Caki2 (cell line): ENCODE measurements at places on chromosomes 11 and 22. TPM values are rescaled to one million over a fixed set of nuclear protein-coding genes. Genes with fewer than 3 reads are reported as not detected.
A peak's percentile ranks its signal among the peaks of the same experiment; 100 is the strongest.

SLC1A2 gene
- not detected in 2 replicates for total RNA-seq

TRPC6 gene
- not detected in 2 replicates for total RNA-seq

SEC14L2 gene
- total RNA-seq = 10.6 and 12.9 TPM in 2 replicates

A4GALT gene
- 5.6 and 8.3 TPM in 2 replicates for total RNA-seq

SAA1 gene
- 0.67 and 4.8 TPM in 2 replicates for total RNA-seq

GRM5 gene
- total RNA-seq = 0.06 and 0.20 TPM in 2 replicates

POTEH gene
- total RNA-seq = not detected in 2 replicates

DEUP1 gene
- not detected in 2 replicates for total RNA-seq

CHADL gene
- not detected in 2 replicates for total RNA-seq

IRAG1 gene
- 0.23 and 0.30 TPM in 2 replicates for total RNA-seq

DNA sequence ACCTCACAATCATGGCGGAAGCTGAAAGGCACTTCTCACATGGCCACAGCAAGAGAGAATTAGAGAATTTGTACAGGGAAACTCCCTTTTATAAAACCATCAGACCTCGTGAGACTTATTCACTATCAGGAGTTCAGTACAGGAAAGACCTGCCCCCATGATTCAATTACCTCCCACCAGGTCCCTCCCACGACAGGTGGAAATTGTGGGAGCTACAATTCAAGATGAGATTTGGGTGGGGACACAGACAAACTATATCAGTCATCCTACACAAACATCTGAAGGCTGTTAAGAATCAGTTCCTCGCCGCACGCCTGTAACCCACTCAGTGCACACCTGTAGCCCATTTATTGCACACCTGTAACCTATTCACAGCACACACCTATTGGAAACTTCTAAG lies 39.8 kb downstream of the CHST1 start:
- no peak for DNase-seq

DNA sequence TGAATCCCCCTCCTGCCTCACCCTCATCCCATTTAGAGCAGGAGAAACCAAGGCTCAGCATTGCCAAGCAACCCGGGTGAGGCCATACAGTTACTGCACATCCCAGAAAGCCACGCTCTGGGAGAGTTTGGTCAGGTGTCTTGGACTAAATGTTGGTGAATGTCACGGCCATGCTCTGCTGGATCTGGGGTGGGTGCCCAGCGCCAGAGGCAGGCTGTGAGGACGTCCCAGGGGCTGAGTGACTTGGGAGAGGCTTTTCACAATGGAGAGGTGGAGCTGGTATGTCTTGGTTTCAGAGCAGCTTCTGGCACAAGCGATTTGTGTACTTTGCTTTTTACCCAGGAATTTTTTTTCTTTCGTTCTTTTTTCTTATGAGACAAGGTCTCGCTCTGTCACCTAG lies 6.6 kb downstream of the SERHL2 start:
- no peak for DNase-seq

- DNase-seq = no peak
Observed at GRCh38 chr11:133337951-133338418, 194.3 kb downstream of the OPCML start.

DNA sequence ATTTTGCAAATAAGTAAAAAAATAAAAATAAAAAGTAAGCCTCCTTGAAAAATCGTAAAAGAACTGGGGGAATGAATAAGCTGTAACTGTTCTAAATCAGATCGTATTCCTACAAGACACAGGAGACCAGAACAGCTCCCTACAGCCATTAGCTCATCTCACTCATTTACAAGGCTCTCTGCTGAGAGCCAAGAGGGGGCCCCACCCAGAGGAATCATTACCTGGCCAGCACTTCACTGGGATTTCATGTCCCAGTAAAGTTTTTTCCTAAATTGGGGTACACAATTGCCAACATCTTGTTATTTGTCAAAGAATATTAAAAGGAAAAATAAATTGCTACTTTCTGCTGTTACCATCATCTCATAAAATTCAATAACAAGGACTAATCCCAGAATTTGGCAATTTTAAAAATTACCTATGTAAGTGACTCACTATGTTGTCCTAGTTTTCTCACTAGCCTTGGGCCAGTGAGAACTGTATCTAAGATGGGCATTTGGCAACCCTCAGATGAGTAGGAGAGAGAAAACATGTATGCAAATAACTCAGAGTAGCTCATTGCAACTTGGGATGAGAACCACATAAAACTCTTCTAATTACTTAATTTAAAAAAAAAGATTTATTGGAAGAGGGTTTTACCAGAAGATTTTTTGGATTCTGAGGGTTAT lies 18.4 kb upstream of the SMTN start:
- no peak for DNase-seq

- no peak for DNase-seq
Observed at GRCh38 chr11:61026121-61027031, 54.9 kb downstream of the CD6 start.

DNA sequence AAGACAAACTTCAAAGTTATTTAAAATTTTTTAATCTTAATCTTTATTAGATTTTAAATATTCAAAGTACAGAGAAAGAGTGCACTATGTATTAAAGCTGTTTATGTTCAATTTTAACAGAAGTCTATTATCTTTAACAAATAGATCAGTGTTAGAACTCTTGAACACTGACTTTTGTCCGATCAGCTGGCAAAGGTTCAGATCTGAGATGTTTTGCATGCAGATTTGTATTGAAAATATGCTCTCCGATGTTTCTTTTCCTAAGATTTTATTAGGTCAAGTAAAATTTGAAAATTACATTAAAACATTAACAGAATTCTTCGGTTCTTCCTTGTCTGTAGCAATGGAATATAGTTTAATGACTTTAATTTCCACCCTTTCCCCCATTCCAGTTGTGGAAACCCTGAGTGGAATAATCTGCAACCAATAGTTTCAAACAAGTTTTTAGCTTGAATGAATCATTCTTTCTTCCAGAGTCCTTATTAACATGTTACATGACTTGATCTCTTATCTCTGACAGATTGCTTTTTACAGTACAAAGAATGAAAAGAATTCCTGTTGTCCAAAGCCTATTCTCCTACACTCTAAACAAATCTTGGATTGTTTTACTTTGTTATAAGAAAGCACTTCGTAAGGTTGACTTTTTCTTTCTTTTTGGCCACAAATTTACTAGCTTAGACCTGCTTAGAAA lies 11.4 kb upstream of the TCP11L1 start:
- DNase-seq = no peak

DNA sequence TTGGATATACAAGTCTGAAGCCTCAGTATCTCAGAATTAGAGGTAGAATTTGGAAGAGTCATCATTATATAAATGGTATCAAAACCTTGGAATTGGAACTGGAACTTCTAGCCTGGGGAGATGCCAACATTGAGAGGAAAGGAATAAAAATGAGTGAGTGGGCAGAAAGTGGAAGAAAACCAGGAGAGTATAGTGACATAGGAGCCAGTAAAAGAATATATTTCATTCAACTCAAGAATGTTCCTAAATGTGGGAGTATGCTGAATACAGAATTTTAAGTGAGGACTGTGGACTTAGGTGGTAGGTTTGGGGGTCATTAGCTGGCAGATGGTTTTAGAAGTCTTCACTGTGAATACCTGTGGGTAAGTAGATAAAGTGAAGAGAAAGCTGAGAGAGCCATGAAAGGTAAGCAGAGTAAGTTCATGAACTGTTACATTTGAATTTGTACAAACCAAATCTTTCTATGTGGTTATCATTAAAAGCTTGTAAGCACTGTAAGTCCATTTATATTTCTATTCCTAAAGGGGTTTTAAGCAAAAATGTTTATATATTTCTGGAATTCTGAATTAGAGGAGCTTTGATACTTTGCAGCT lies 60.2 kb downstream of the PDHX start:
- no peak for DNase-seq

DNA sequence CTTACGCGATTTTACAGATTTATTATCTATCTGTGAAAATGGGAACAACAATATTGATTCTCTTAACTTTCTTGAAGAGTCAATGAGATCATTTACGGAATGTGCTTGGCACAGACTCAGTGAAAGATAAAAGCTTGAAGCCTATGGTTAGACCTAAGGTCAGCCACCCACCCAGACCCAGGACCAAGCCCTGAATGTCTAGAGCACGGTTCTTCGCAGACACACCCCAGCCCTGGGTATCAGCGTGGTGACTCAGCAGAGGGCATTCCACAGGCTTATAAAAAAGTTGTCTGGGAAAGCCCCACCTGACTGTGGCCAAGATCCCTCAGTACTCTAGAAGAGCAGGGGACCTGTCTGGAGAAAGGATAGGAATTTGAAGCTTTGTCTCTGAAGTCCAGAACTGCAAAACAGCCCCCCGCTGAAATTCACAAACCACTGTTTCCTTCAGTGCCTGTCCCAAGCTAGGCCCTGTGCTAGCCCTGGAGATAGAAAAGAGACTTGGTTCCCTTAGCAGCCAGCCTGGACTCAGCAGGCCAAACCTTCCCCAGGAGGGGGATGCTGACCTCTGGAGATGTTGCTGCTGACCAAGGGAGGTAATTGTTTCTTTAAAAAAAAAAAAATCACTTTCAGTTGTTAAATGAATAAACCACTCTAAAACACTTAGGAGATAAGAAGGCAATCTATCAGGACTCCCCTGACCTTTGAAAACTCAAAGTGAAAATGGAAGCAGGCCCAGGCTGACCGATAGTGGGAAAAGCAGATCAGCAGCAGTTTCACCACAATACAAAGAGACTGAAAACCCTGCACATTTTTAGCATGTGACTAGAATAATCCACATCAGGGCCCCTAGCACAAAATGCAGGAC lies 114.0 kb downstream of the ABTB2 start:
- peak; percentile 86 for DNase-seq

DNA sequence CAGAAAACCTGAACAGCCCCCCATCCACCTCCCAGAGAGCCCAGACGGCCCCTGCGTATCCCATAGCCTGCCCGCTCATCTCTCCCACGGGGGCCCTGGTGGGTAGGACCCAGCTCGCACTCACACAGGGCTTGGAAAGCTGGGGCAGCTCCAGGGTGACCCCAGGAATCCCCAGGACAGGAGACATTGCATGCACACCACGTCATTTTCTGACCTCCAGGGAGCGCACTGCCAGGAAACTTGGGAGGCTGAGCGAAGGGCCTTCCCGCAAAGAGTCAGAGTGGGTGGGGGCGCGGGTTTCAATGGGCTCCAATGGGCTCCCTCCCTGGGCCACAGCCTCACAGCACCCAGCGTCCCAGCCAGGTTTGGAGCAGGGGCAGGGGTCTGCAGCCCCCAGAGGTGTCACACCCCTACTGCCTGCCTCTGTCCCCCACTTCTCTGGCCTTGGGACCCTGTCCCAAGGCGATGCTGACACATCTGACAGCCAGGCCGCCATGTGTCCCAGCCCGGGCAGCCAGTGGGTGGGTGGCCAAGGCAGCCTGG lies 8.2 kb upstream of the SYT8 start:
- no peak for DNase-seq

DNA sequence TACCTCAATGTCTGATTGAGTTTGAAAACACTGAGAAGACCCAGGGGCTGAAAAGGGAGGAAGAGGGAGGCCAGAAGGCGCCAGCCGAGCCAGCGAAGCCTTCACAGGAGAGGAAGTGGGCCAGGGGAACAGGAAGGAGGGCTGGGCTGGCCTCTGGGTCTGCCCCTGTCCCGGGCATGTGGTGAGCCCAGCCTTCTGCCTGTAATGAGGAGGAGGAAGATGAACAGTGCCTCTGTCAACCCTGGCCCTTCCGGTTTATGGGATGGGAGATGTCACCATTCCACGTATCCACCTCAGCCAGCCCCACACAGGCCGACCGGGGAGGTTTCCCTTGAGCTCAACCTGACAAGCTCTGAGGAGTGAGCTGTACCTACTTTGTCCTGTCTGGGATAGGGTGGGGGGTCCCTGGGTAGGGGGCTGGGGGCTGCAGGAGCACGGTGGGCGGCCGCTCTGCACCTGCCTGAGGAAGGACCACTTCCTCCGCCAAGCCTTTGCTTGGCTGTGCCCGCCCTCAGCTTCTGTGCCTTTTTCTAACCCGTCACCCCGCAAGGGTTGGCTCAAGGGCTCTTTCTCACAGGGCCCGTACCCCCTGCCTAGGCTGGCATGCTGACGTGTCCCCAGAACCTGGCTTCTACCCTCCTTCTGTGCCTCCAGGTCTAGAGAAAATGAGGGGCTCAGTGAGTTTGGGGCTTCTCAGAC lies 2.0 kb downstream of the PARVG start:
- DNase-seq = no peak

GRCh38 chr22:49588739-49589138 lies 238.9 kb downstream of the BRD1 start:
- no peak for DNase-seq

GRCh38 chr11:30758012-30758411 lies 171.9 kb upstream of the MPPED2 start:
- no peak for DNase-seq

- no peak for DNase-seq
Observed at GRCh38 chr11:102447193-102447592, 5.4 kb downstream of the TMEM123 start.

- DNase-seq = no peak
Observed at GRCh38 chr11:61342207-61342803, 9.3 kb downstream of the TKFC start.

DNA sequence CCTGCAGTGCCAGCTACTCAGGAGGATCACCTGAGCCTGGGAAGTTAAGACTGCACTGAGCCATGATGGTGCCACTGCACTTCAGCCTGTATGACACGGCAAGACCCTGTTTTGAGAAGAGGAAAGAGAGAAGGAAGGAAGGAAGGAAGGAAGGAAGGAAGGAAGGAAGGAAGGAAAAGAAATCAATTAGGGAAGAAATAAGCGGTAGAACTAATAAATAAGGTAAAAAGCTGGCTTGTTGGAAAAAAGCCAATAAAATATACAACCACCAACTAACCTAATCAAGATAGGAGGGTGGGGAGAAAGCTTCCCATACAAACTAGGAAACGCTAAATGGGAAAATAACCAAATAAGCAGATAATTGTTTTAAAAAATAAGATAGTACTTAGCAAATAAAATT lies 12.3 kb downstream of the A4GALT start:
- no peak for DNase-seq

DNA sequence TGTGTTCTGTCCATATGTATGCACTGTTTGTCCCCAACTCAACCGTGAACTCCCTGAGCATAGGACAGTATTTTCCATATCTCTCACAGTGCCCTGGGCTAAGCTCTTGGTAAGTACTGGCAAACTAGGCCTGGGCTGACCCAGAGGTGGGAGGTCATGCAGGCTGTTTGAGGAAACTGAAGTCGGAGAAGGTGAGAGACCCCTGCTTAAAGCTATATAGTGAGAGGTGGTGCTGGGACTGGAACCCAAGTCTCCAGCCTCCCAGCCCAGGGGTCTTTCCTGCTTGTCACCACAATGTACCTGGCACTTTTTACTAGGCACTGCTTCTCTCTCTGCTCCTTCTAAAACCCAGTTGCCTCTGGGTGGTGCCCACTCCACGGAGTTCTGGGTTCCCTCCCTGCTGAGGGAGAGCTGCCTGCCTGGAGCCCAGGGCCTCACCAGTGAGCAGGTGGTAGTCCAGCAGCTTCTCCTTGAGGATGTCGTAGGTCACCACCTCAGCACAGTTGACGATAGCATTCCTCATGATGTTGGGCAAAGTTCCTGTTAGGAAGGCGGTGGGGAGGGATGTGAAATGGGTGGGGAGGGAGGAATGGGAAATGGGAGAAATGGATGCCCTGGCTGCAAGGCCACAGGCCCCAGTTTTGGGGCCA lies 4.7 kb downstream of the UCP3 start:
- no peak for DNase-seq
